Glutamatergic neuron (in vitro differentiated cells): ENCODE measurements at places on chromosomes 12 and 14.

DNA sequence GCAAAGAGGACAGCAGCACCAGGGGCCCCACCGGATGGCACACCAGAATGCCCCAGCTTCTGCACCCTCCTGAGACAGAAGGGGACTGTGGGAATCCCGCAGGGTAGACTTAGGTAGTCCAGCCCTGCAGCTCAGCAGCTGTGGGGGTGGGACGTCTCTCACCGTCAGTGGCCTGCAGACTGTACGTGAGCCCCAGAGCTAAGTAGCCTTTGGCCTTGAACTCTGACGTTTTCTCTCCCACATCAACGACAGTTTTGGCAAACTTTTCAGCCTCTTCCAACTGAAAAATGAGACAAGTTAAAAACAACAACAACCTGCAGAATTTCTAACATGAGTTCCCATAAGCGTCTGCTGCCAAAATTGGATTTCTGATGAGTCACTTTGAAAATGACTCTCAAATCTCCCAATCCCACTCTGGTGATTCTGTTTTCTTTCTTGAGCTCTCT, 161.4 kb downstream of the TTC7B start:
- no peak for DNase-seq

DNA sequence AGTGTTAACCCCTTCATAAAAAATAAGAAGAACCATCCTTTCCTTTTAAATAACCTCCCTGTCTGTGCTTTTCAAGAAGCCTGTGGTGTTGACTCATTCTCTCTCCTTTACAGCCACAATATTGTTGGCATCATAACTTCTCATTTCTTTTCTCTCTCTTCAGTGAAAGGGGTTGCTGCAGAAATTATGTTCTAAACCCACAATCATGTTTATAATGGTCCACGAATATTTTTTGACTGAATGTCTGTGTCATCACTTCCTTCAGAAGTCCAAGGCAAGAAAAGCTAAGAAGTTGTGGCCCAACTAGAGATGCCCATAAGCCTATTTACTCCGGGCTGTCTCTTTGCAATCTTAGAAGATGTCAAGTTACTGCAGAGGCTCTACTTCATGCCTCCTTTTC, 488.3 kb downstream of the APAF1 start:
- no peak for DNase-seq

DNA sequence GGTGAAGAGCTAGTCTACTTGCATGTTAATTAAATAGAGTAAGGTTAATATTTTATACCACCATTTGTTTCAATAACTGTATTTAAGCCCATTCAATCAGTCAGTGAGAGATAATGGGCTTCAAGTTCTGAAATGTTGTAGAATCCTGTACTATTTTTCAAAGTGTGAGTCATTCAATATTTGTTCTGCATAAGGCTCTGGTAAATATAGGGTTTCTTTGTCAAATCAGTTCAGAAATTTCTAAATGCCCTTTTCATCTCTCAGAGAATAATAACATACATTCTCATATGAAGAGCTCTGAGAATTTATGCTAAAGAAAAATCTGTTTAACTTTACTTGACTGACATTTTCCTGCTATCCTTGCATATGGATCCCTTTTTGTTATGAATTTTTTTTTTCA, 493.3 kb downstream of the TMTC2 start:
- no peak for DNase-seq

DNA sequence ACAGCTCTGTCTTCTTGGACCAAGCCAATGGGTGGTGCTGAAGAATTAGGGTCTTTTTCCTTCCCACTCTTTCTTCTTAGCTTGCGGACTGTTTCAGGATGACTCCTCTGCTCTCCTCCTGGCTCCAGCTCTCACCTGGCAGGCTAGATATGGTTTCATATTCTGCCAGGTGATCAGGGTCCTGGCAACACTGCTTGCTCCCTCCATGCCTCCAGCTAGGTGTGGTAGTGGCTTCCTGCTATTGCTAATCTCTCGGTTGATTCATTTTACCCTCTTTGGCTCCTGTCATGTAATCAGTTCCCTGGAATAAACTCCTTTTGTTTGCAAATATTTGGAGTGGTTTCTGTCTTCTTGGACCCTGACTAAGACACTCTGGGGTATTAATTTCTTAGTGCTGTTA, 4.3 kb upstream of the GZMH start:
- no peak for DNase-seq

DNA sequence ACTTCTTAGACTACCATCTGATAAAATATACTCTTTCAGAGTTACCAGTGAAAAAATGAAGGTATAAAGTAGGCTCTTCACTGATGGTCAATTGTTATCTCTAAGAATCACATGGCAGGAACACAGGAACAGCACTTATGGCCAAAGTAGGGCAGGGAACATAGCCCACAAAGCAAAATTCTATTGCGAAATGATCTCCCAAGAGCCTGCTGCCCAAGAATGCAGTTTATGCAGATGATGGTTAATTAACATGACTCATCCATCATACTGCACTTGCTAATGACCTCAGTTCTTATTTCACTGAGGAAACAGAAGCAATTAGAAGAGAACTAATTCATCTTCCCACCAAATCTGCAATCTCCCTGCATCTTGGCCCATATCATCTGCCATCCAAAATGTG, 133.8 kb downstream of the SLC2A13 start:
- no peak for DNase-seq

GRCh38 chr14:101118233-101118632, 214.7 kb upstream of the RTL1 start:
- DNase-seq: no peak

DNA sequence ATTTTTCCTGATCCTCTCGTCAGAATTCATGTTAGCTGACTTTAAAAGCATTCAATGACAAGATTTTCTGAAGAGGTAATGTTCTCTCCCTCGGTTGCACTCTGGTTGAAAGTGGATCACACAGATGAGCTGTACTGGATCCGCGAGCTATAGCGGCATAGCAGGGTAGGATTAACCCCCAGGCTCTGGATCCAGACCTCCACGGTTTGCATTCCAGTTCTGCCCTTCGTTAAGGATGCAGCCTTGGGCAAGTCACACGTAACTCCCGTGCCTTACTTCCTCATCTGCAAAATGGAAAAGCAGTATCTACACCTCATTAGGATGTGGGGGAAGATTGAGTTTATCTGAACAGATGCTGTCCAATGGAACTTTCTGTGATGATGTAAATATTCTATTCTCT, 13.8 kb downstream of the CCDC92 start:
- no peak for DNase-seq

DNA sequence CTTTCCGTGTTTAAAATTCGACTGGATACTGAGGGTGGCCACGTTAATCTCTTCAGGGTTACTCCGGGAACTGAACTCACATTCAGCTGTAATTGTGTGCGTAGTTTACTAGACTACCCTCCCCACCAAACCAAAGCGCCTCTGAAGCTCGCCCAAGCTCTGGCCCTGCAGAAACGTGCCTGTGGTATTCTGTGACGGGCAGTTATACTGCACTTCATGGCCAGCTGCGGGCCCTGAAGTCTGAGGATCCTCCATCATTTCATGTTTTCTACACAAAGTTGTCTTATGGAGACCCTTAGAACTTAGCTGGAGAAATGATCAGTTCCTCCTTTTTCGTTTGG, 688 bp downstream of the ZNF26 start:
- no peak for DNase-seq

DNA sequence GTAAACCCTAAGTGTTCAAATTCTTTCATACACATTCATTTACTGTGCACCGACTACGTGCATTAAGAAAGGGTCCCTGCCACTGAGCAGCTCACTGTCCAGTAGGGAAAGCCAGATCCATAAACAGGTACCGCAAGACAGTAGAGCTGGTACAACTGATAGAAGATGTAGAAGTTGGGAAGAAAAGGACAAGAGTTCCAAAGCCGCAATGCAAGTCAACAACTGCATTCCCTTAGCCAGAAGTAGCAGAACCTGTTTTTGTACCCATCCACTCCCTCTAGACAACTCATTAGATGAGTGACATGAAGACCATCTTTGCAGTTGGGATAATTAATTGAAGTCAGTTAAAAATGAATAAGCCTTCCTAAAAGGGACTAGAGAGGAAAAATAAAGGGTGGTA, 1.3 kb downstream of the SENP1 start:
- no peak for DNase-seq

DNA sequence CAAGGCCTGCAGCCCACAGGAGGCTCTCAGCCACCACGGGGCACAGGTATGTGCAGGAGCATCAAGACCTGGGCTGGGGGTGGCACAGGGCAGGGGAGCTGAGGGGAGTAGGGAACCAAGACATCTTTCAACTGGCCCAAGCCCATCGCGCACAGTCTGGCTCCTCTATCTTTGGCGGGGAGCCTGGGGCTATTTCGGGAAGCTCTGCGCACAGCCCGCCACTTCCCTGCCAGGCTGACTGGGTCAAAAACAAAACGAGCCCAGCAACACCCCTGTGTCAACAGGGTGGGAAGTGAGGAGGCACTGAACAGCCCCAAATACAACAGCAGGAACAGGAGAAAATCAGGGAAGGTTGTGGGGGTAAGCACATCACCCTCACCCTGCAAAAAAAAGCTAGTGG, 83.9 kb downstream of the ARL6IP4 start:
- no peak for DNase-seq

DNA sequence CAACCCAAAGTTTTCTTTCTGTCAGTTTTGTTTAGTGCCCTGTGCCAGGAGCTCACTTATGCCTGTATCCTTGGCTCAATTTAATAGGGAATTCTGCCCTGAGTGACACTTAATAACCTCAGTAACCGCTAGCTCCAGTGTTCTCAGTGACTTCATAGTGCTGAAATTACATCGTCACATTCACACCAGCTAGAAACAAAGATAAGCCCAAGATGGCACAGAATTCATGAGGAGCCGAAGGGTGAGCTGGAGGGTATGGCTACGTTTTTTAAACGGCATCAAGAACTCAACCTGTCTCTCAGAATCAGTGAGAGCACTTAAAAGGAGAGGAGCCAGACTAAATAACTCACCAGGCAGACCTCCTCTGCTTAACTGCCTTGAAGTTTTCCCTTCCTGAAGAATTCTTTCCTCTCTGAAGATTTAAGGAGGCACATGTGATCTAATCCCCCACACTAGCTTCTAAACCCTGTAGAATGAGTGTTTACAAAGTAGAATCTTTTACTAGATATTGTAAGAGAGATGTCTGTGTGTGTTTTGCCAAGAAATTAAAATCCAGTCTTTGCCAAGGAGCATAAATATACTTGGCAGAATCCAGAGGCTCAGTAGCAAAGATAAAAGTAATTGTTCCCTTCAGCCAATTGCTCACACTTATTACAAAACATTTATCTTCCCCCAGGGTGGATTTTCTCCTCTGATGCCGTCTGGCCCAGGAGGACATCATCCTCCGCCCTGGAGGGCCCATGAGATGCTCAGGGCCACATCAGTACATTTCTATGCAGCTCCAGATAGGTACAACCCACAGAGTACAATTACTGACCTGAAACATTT, 37.3 kb downstream of the PTGER2 start:
- no peak for DNase-seq

- DNase-seq: no peak
Measured at GRCh38 chr12:95440401-95440800, 33.6 kb upstream of the METAP2 start.

DNA sequence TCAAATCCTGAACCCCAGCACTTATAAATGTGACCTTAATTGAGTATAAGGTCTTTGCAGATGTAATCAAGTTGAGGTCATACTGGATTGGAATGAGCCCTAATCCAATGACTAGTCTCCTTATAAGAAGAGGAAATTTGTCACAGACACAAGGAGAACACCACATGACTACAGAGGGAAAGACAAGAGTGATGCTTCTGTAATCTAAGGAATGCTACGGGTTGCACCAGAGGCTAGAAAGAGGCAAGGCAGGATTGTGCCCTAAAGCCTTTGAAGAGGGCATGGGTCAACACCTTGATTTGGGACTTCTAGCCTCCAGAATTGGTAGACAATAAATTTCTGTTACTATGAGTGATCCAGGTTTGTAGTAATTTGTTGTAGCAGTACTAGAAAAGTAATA, 135.0 kb downstream of the FOXG1 start:
- no peak for DNase-seq

DNA sequence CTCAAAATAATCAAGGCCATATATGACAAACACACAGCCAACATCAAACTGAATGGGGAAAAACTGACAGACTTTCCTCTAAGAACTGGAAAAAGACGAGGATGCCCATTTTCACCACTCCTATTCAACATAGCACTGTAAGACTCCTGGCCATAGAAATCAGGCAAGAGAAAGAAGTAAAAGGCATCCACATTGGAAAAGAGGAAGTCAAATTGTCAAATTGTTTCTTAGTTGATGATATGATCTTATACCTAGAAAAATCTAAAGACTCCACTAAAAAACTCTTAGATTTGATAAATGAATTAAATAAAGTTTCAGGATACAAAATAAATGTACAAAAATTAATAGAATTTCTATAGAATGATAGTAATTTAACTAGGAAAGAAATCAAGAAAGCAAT, 11.2 kb downstream of the OR8S1 start:
- DNase-seq: no peak

GRCh38 chr14:63512861-63513260, 30.3 kb downstream of the PPP2R5E start:
- DNase-seq: no peak

GRCh38 chr12:94740601-94741362, 90.4 kb upstream of the TMCC3 start:
- no peak for DNase-seq

GRCh38 chr14:32381869-32382268, 52.8 kb downstream of the AKAP6 start:
- no peak for DNase-seq
